ENCODE measurements at places on chromosomes 16 and 17.
A peak's percentile ranks its signal among the peaks of the same experiment; 100 is the strongest.

GRCh38 chr16:90050969-90051368 lies 26.2 kb downstream of the PRDM7 start:
- DNase-seq: no peak

- DNase-seq: no peak
Observed at GRCh38 chr17:32161029-32161428, 18.7 kb downstream of the RHOT1 start.

DNA sequence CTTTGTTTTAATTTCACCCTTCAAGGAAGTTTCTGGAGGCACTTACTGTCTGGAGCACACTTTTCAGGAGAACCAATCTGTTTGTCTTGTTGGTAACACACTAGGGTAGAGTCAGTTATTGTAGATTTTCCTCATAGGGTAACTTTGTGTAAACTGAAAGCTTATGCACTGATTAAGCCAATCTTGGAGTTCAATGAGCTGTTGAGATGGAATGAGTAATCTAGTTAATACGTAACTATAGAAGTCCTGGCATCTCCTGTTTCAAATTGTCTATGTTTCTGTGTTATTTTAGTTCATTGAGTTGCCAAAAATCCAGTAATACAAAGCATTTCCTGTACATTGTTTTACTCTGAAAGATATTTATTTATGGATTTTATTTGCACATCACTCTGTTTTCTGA lies 111.6 kb upstream of the HAS3 start:
- no peak for DNase-seq

GRCh38 chr16:80459331-80459777 lies 81.4 kb upstream of the DYNLRB2 start:
- DNase-seq: no peak

GRCh38 chr17:81110488-81111040 lies 54.7 kb upstream of the PVALEF start:
- no peak for DNase-seq

GRCh38 chr17:7311110-7311705 lies 3.8 kb downstream of the EIF5A start:
- no peak for DNase-seq

DNA sequence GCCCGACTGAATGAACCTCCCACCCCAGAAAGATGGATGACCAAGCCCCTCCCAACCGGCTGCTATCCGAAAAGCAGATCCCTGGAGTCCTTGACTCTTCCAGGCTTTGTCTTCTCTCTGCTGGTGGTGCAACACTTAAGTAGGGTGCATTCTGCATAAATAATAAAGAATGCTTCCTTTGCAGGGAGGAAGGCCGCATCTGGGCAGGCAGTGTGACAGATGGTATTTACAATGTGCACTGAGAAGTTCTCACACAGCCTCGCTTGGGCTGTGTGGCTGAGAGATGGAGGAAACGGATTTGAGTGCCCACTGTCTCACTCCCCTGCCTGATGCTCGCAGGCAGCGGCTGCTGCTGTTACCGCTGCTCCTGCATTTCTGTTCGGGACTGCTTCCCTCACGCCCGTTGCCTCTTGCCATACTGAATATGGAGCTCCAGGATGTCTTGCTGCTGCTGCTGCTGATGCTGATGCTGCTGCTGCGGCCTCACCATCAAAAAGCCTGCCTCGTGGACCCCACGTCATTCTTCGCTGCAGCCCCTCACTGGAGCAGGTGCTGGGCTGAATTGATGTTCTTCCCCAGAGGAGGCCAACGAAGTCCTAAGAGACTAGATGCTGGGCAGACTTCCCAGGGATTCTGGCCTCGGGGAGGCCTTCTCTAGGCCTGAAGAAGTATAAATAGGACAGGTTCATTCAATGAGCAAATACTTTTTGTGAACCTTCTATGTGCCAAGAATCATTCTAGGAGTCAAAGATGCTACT lies 7.1 kb upstream of the RHBDL3 start:
- DNase-seq: no peak

DNA sequence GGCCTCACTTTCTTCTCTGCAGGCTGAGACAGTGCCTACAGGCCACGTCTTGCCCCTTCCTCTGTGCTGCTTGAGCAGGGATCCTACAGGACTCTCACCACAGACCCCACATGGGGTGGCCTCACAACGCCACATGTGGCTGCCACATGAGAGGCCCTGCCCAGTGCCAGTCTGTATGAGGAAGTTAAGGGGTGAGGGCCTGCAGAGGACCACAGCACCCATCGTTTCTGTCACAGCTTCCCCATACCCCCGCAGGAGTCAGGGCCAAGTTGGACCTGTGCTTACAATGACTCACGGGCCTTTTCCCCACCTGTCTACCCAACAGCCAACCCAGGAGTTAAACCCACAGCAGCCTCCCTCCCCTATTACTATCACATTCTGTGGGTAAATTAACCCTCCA lies 2.9 kb upstream of the GSDMB start:
- DNase-seq: peak; percentile 34

- DNase-seq: peak; percentile 46
Observed at GRCh38 chr17:49523706-49524472, 28.8 kb downstream of the NGFR start.

- no peak for DNase-seq
Observed at GRCh38 chr16:17463335-17463734, 7.4 kb downstream of the XYLT1 start.

GRCh38 chr16:74832228-74832627 lies 57.6 kb upstream of the FA2H start:
- DNase-seq: no peak

- no peak for DNase-seq
Observed at GRCh38 chr16:50632927-50633800, 47.9 kb downstream of the SNX20 start.

DNA sequence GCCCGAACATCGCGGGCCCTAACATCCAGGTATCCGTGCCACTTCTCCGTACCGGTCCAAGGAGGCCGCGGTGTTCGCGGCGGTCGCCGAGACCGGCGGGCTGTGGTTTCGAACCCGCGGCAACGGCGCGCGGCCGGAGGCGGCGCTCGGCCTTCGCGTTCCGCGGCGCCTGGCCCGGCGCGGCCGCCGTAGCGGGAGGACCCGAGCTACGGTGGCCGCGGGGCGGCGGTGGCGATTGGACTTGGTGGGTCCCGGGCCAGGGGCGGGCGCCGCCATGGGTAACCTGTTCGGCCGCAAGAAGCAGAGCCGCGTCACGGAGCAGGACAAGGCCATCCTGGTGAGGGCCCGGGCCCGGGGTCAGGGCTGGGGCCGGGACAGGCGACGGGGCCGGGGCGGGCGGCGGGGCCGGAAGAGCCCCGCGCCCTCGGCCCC lies at the start of gene CHMP6:
Gene CHMP6 (plus strand): TSS at position 197 of the 432 bp plus-strand sequence. CDS start 78 bp downstream, at position 275.
- peak; percentile 70 for DNase-seq

GRCh38 chr16:13060932-13061331 lies 159.5 kb downstream of the SHISA9 start:
- no peak for DNase-seq

DNA sequence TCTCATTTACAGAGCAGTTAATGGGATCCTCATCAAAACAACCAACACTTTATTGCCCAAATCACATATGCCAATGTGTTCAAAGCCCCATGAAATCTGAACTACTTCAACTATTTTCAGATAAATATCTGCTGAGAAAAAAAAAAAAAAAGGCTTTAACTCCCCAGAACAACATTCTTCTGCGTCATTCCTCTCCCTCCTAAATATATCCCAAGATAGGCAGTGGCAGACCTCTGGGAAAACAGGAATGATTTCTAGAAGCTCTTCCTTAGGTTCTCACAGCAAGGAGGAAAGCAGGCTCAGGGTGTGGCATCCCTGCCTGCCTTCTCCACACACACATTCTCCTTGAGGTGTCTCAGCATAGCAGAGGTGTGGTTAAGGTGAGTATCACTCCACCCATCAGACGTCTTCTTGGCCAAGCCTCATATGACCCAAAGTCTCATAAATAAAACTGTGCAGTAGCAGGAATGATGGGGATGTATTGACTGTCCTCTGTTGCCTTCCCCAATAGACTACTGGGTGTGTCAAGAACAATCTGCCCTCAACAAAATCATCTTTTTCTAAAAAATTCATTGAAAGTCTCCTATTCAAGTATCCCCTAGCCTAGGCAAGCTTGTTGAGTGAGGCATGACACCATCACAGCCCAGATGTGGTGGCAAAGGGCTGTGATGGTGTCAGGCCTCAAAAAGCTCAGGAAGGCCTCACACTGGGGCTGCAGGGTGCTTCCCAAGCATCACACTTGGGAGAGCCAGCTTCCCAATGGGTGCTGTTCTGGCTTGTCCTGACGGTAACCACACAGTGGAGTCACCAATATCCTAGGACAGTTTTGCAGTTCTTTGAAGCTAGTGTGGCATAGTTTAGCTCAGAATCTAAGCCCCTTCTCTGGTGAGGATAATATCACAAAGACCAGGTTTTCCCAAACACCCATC lies 135.4 kb upstream of the SOX9 start:
- no peak for DNase-seq

DNA sequence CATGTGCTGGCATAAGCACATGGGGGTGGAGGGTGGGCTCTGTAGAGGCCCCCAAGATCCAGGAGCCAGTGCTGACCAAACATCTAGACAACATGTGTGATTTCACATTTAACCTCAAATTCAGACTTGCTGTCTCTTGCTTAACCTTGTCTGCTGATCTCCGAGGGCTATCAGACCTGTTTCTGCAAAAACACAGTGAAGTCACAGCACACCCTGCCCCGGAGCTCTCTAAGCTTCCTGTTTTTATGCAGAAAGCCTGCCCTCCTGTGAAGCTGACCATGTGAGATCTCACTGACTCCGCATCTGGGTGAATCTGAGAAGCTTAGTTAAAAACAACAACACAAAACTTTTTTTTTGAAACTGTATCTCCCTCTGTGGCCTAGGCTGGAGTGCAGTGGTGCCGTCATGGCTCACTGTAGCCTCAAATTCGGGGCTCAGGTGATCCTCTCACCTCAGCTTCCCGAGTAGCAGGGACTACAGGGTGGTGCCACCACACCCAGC lies 6.6 kb upstream of the DPEP2 start:
- peak; percentile 31 for DNase-seq

DNA sequence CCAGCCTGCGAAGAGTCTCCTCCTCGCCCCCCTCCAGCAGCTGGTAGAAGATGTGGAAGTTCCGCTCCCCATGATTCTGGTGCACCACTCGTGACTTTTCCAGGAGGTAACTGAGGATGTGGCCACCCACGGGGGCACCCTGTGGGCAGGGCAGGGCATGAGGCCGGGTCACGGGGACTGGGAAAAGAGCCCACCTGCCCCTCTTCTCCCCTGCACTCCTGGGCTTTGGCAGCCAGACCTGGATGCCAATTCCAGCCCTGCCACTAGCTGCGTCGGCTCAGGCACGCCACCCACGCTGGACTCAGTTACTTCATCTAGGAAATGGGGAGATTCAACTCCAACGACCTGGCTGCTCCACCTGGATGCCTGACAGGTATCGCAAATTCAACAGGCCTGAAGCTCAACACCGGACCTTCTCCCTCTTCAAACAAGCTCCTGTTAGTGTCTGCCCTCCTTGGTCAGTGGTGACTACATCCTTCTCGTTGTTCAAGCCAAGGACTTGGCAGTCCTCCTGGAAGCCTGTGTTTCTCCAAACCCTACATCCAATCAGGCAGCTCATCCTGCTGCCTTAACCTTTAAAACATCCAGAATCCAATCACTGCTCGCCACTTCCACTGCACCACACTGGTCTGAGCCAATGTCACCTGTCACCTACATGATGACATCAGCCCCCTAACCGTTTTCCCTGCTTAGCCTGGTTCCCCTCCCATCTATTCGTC lies 11.6 kb downstream of the MYO1C start:
- DNase-seq: no peak

GRCh38 chr16:24114876-24115275 lies 141.3 kb upstream of the CACNG3 start:
- no peak for DNase-seq

- no peak for DNase-seq
Observed at GRCh38 chr16:30383521-30383920, 1.2 kb upstream of the SEPTIN1 start.

GRCh38 chr16:73149334-73149733 lies 101.4 kb upstream of the ZFHX3 start:
- DNase-seq: no peak

DNA sequence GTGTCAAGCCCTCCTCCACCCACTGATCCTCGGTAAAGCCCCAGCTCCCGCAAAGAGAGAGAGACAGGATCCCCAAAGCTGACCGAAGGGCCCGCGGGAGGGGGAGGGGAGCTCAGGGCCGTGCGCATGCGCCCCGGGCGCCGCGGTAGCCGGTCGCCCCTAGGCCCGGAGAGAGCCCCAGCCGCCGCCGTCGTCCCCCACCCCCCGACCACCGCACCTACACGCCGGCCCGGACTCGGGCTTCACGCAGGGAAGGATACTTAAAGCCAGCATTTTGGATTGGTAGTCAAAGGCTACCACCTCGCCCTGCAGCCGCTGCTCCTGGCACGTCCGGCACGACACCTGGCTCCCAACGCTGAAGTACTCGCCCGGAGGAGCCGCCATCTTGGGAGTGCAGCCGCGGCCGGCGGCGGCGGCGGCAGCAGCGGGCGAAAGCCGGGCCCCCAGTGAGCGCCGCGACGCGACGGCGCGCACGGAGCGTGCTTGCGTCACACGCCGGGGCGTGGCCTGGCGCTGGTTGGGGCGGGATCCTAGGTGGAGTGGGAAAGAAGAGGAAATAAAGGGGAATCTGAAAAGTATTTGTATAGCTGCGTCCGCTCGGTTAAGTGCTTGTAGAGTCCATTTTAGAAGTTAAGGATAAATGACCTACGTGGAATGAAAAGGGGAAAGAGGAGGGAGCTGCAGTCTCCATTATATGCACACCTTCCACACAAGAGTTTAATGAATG lies at the start of gene LSM12:
Gene LSM12 (minus strand): TSS at position 468 of the 727 bp plus-strand sequence. CDS start 84 bp downstream, at position 384.
- DNase-seq: peak; percentile 90

DNA sequence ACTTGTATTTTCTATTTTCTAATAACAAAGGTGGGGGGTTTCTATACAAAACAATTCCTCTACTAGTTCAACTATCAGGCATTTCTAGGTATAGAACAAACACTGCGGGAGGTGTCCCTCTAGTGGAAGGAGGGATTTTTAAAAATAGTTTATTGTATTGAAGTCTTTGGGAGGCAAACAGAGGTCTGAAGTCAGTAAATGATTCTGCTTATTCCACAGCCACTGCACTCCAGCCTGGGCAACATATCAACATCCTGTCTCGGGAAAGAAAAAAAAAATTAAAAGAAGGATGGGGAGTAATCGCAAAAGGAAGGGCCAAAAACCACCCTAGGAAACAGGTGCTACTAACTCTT lies 648 bp upstream of the ERCC4 start:
- DNase-seq: peak; percentile 20

DNA sequence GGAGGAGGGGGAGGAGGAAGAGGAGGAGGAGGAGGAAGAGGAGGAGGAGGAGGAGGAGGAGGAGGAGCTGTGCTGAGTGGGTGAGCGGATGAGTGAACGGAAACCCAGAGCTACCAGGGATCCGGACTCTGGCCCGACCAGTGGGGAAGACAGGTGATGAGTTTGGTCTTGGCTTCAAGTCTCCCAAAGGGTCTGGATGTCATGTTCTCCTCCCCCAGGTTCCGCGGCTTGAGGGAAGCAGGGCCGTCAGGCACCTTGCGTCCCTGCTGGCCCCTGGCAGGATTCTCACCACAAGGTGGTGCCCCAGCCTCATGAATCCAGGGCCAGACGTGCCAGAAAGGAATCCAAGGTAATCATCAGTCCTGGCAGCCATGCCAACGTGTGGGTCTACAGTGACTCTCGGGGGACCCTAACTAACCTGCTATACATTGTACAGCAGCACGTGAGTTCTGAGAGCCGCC lies 13.5 kb upstream of the ABAT start:
- DNase-seq: peak; percentile 70

GRCh38 chr17:75844530-75845057 lies 390 bp upstream of the UNC13D start:
- no peak for DNase-seq

GRCh38 chr16:30121741-30122571 lies 1.1 kb downstream of the MAPK3 start:
- no peak for DNase-seq
